Stimulated activated CD8-positive, alpha-beta memory T cell treated with anti-CD3 and anti-CD28 coated beads, Interleukin-2, amount 100 ng/mL, for 1 hour (primary cell): ENCODE measurements at places on chromosomes 3 and 15.
A peak's percentile ranks its signal among the peaks of the same experiment; 100 is the strongest.

- DNase-seq: peak; percentile 19
These were observed 72.9 kb downstream of the RPL39L start for GRCh38 chr3:187066228-187066995.

- no peak for DNase-seq
These were observed 2.6 kb downstream of the SPTBN5 start for GRCh38 chr15:41891226-41891625.

DNA sequence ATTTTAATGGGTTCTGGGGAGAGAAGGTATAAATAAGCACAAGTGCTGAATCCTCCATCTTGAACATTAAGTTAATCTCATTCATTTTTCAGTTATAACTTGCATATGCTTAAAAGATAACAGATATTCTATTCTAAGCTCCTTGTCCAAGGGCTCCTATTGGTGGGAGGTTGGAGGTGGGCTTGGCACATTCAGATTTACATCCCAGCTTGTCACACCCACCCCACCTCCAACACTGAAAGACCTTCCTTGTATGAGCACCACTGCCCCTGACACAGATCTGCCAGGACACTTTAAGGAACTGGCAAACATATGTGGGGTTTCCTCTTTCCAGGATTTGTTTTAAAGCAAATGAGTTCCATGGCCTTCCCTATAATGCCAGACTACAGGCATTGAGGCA lies 30.6 kb downstream of the HOMER2 start:
- no peak for DNase-seq

DNA sequence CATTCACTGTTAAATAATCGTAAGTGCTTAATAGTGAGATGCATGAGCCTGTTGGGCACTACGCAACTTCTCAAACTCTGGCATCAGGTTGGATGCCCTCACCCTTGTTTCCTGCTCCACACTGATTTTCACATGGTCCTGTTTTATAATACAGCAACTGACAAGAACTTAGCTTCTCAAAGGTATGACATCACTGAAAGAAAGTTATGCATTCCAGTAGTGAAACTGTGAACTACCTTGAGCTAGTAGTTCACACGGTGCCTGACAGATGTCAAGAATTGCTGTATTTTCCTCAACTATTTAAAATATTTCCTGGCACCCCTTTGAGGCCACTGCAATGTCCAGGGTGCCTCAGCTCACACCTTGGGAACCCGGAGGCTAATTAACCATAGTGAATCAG lies 327.5 kb downstream of the RORA start:
- no peak for DNase-seq

DNA sequence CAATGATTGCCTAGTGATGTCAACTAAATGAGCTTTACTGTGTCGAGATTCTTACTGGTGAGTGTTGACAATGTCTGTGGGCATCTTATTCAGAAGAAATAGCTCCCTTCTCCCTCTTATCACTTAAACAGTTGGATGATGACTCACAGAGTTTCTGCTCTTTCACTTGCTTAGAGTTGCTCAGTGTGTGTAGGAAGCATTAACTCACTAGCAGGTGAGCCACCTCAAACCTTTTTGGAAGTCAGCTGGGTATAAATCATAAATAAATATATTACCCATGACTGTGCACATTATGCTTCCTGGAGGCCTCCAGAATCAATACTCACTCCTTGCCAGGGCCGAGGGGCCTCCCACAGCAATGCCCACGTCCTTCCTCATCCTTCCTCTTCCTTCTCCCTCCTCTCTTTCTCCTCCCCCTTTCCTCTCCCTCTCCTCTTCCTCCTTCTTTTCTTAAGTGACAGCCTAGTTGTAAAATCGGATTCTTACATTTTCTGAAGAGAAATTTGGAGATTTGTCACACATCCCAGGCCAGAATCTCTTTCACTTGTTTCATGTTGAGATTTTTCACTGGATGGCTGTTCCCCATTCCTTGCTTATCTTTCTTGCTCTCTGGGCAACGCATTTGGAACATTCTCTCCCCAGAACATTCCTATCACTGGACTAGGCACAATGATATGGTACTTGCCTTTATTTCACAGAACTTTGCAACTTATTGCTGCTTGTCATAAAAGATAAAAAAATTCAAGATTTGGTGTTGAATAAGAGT lies 17.5 kb downstream of the SHC4 start:
- no peak for DNase-seq

DNA sequence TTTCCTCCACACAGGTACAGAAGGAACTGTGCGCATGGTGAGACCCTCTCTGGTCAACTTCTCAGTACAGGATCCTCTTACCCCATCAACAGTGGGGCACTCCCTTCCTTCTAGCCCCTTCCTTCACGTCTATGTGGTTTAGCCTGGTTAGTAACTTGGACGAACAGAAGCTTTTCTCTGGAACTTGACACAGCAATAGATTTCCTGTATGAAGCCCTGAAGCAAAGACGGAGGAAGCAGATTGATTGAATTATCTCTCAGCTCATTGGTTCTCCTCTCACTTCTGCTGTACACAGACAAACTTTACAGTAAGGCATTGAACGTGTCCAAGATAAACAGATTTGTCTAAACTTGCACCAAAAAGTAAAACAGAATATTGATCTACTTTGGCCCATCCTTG lies at the start of gene CD200R1:
Gene CD200R1 (minus strand): TSS at position 210 of the 400 bp plus-strand sequence. CDS start 246 bp downstream, outside the sequence.
- no peak for DNase-seq

- no peak for DNase-seq
These were observed 189.3 kb downstream of the PLCH1 start for GRCh38 chr3:155555479-155556060.

DNA sequence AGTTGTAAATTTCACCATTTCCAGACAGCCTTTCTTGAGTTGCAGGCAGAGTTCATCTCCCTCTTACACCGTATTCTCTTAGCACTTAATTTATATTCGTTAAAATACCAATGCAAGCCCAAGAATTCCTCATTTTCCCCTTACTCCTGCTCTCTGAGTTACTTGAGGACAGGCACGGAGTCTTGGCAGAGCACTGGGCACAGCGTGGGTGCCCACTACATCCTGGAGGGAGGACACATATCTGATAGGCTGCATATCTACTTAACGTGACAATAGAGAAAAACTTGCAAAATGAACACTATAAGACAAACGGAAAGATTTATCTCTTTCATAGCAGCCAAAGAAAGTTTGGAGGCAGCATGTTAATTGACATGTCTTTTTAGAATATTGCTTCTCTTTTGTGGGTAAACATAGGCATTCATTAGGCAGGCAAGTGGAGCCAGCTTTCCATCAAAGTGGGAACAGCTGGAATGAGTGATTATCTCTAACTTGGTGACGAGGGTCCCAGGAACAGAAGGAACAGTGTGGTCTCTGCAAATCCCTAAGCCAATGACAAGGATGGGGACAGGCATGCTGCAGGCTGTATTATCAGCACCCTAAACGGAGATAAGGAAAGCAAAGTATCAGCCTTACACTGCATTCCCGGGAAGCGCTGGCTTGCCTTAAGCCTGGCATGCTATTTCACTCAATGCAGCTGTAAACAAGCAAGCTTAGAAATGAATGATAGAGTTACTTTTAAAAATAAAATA lies 116.5 kb downstream of the RTP4 start:
- no peak for DNase-seq

- no peak for DNase-seq
These were observed 53.0 kb upstream of the HES1 start for GRCh38 chr3:194082743-194083636.

GRCh38 chr15:67083135-67083762 lies 17.8 kb downstream of the SMAD3 start:
- DNase-seq: no peak

DNA sequence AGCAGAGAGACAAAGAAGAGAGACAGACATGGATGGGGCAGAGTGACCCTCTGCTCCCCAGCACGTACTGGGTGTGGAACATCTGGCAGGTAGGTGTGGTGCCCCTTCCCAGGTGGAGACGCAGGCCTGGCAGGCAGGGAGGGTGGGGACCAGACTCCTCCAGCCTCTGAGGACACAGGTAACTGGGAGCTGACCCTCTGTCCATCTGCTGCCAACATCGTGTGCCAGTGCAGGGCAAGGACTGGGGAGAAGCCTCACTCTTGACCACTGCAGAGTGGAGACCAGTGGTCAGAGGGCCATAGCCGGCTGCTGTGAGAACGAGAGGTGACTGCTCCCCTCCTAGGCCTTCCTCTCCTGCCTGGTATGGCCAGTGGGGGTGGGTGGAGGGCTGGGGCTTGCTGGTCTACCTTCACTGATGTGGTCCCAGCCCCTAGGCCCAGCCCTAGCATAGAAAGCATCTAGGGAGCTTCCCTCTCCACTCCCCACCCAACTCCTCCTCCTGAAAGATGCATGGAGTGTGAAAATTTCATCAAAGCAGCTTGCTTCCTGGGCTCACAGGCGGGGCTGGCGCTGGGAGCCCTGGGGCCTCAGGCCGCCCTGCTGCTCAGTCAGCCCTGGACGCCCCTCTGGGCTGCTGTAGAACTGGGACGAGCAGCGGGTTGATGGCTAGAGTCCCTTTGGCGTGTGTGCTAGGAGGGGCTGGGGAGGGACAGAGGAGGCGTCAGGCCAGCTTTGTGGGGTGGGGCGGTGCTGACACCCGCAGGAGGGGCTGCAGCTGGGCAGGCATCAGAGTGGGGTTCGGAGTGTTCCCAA lies 90.3 kb downstream of the PLXNA1 start:
- DNase-seq: no peak

- DNase-seq: no peak
These were observed 35.0 kb downstream of the GATM start for GRCh38 chr15:45343258-45343860.

DNA sequence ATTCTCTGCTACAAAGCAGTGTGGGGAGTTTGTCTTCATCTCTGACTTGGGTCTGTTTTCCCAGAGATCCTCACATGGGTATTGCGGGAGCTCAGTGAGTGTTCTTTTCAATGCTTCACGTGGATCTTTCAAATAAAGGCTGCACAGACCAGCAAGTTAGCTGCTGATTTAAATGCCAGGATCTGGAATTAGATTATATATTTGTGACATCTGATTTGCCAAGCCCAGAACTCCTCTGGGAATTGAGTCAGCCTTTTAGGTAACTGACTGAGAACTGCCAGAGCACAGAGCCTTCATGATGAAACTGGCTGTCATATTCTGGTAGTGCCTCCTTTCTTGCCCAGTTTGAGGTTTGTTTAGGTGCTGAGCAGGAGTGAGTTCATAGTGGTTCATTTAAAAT lies 14.7 kb downstream of the EDEM1 start:
- no peak for DNase-seq

- no peak for DNase-seq
These were observed 747.3 kb downstream of the CADM2 start for GRCh38 chr3:85706130-85706529.

DNA sequence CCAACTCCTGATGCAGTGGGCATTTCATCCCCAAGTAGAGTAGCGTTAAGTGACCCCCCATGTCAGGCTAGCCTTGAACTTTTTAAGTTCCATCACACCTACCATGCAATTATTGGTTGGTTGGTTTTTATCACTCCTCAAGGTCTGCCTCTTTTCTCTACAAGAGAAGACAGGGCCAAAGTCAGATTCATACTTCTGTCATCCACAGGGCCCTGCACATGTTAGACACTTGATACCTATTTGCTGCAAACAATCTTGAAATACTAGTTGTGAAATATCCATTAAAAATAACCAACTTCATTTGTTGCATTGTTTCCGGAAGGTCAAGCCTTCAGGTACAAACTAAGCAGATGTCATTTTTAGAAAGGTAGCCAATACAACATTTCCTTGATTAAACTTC lies 1.2 kb downstream of the CMSS1 start:
- no peak for DNase-seq

GRCh38 chr3:196654735-196655090 lies 15.2 kb downstream of the NRROS start:
- no peak for DNase-seq

DNA sequence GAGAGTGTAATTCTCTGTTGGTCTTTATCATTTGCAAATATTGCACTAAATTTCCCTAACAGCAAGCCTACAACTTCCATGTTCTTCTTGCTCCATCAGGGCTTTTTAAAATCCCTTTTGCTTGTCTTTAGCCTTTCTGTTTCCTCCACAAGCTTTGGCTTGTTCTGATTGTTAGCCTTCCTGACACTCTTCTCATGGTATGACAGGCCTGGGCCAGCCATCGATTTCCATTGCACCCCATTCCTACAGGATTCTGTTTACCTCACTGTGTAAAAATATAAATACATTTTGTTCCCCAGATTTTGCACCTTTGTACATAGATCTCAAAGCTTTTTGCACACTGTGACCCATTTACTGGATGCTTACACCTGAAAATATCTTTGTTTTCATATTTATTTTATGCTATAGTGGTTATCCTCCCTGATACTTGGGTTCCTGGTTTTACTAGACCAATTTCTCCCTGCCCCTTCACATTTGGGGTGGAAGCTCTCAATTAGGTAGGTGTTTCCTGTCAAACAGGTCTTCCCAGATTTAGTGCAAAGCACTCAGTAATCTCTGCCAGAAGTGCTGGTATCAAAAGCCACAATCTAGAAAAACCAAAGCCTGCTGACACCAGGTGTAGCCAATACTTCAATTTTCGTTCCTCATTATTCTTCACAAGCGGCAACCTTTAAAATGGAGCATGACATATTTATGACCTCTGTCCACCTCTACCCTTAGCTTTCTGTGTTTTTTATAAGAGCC lies 57.9 kb upstream of the PPP2R3A start:
- DNase-seq: no peak

- no peak for DNase-seq
These were observed 8.8 kb downstream of the TMEM40 start for GRCh38 chr3:12750223-12750622.

- DNase-seq: no peak
These were observed 6.7 kb downstream of the CGNL1 start for GRCh38 chr15:57382969-57383368.

GRCh38 chr15:39819533-39819932 lies 36.9 kb upstream of the FSIP1 start:
- DNase-seq: no peak

DNA sequence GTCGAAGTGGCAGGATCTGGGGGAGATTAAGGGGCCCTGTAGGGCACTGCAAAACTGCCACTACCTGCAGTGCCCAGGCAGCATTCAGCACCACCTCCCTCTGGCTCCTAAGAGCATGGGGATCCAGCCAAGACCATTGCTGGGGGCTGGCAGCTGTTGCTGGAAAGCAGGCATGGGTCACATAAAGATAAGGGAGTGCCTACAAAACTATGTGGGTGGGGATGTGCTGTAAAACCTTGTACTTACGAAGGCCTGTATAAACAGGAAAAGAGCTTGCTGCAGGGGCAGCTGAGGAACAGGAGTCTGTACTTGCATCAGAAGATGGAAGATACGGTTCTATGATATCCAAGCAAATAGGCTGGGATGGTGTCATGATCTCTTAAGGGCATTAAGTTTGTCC lies 27.1 kb downstream of the IL20RB start:
- no peak for DNase-seq
